ENCODE measurements at places on chromosomes 5 and 9. TPM values are rescaled to one million over a fixed set of nuclear protein-coding genes. Genes with fewer than 3 reads are reported as not detected.

The PLPPR1 gene
- total RNA-seq: not detected

DNA sequence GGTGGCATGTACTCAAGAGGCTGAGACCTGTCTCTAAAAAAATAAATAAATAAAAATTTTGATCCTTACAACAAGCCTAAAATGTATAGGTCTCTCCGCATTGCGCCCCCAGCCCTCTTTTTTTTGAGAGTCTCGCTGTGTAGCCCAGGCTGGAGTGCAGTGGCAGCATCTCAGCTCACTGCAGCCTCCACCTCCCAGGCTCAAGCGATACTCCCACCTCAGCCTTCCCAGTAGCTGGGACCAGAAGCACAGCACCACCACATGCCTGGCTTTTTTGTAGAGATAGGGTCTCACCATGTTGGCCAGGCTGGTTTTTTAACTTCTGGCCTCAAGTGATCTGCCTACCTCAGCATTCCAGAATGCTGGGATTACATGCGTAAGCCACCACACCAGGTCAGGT, 2.2 kb upstream of the GARIN3 start:
- no peaks in the 10 kb centered on the region for H3K27me3 ChIP-seq
- H3K27ac ChIP-seq: no peak overlapping the region
- H3K4me3 ChIP-seq: no peak overlapping the region
- DNase-seq: no peak
- no peaks in the 10 kb centered on the region for H3K36me3 ChIP-seq

- H3K36me3 ChIP-seq: no peaks in the 10 kb centered on the region
- H3K4me3 ChIP-seq: no peak overlapping the region
- no peaks in the 10 kb centered on the region for H3K27me3 ChIP-seq
- no peaks in the 10 kb centered on the region for H3K4me1 ChIP-seq
Measured at GRCh38 chr9:98159790-98160189, 32.6 kb downstream of the CORO2A start.

DNA sequence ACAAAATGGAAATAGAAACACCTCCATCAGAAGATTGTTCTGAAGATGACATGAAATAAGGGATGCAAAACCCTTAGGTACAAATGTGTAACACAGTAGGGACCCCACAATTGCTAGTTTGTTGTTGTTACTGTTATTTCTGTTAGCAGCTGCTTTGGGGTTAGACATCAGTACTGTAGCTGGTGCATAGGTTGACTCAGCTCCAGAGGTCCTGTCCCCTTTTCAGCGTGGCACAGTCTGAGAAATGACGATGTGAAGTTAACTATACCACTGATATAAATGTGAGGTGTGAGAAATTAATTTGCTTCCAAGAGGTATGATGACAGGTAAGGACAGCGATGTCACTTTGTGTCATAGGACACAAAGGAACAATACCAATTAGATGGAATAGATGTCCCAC, 384.6 kb upstream of the KLF4 start:
- no peaks in the 10 kb centered on the region for H3K4me1 ChIP-seq
- no peaks in the 10 kb centered on the region for H3K36me3 ChIP-seq
- no peaks in the 10 kb centered on the region for H3K27me3 ChIP-seq

DNA sequence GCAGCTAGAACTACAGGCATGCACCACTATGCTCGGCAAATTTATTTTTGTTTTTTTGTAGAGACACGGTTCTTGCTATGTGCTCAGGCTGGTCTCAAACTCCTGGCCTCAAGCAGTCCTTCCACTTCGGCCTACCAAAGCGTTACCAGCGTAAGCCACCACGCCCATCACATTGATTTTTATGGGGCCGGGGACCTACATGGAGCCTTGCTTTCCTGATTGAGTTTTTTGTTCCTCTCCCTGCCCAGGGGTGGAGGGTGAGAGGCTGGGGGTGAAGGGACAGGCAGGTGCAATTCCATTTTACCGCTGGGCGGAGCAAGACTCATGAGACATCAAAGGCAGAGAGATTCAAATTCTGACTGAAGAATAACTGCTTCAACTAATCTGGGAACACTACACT, 1.9 kb downstream of the ALDH1B1 start:
- no peak for DNase-seq
- peaks cover 59% of the 10 kb centered on the region for H3K4me1 ChIP-seq
- peak overlapping the region; percentile 88 for H3K4me3 ChIP-seq
- peak overlapping the region; percentile 97 for H3K27ac ChIP-seq
